Muscle of leg (tissue), 16 donors: ENCODE measurements at places on chromosomes 2 and 18. TPM values are rescaled to one million over a fixed set of nuclear protein-coding genes. Genes with fewer than 3 reads are reported as not detected.

TSGA10 gene
- total RNA-seq, result 3.1 TPM

TUBA3D gene
- total RNA-seq, result not detected

ANKRD62 gene
- not detected for total RNA-seq

DTNB gene
- 3.7 TPM for total RNA-seq

FARP2 gene
- 29.3 TPM for total RNA-seq

FAM237A gene
- total RNA-seq, result not detected

EFEMP1 gene
- total RNA-seq, result 19.7 TPM

ACMSD gene
- not detected for total RNA-seq

SP9 gene
- total RNA-seq, result 0.13 TPM

GALR1 gene
- total RNA-seq, result under 0.01 TPM

ABCG8 gene
- total RNA-seq, result not detected
